ENCODE measurements at places on chromosomes 12 and 14. TPM values are rescaled to one million over a fixed set of nuclear protein-coding genes. Genes with fewer than 3 reads are reported as not detected.

SLC22A17 gene
- total RNA-seq = 7.8 TPM

DNA sequence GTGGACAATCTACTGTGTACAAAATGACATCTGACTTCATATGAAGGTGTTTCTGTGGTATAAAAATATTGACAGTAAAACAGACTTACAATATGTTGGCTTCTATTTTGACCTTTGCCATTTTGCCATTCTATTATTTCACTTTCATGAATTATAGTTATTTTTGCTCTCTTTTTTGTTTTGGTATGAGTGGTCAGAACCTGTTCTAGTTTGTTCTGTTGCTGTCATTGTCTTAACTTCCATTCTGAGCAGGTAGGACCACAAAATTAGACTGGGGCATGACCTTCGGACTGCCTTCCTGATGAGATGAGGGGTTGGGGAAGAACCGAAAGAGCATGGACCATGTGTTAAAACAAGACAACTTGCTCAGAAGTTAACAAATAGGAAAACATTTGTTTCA is 36.5 kb upstream of the IFNG-AS1 start:
- H3K4me3 ChIP-seq = no peak overlapping the region
- no peaks in the 10 kb centered on the region for H3K27me3 ChIP-seq
- H3K27ac ChIP-seq = no peak overlapping the region
- no peak for DNase-seq
- H3K4me1 ChIP-seq = no peaks in the 10 kb centered on the region

GRCh38 chr14:33257796-33258195 is 319.1 kb downstream of the NPAS3 start:
- H3K27ac ChIP-seq = no peak overlapping the region
- H3K4me3 ChIP-seq = no peak overlapping the region
- no peak for DNase-seq
- no peaks in the 10 kb centered on the region for H3K4me1 ChIP-seq
- no peaks in the 10 kb centered on the region for H3K36me3 ChIP-seq

- H3K27me3 ChIP-seq = no peaks in the 10 kb centered on the region
- no peaks in the 10 kb centered on the region for H3K4me1 ChIP-seq
- H3K36me3 ChIP-seq = no peaks in the 10 kb centered on the region
- DNase-seq = no peak
- H3K4me3 ChIP-seq = no peak overlapping the region
Measured at GRCh38 chr12:130220706-130221100, 58.4 kb downstream of the FZD10 start.

DNA sequence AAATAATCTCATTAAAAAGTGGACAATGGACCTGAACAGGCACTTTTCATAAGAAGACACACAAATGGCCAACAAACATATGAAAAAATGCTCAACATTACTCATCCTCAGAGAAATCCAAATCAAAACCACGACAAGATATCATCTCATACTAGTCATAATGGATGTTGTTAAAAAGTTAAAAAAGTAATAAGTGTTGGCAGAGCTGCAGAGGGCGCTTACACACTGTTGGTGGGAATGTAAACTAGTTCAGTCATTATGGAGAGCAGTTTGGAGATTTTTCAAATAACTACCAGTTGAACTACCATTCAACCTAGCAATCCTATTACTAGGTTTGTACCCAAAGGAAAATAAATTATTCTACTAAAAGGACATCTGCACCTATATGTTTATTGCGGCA is 47.2 kb downstream of the FOXG1 start:
- no peaks in the 10 kb centered on the region for H3K27me3 ChIP-seq
- DNase-seq = no peak
- no peaks in the 10 kb centered on the region for H3K36me3 ChIP-seq
- H3K4me3 ChIP-seq = no peak overlapping the region

GRCh38 chr14:57871459-57872080 is 5.7 kb upstream of the SLC35F4 start:
- DNase-seq = no peak
- H3K27ac ChIP-seq = no peak overlapping the region

All from pancreas (tissue), 10 donors.